ENCODE measurements at places on chromosomes 2 and 18. TPM values are rescaled to one million over a fixed set of nuclear protein-coding genes. Genes with fewer than 3 reads are reported as not detected.

Gene MXD1
- total RNA-seq = 17.4 TPM

Gene GPR155
- total RNA-seq = 1.4 TPM

Gene COLEC12
- not detected for total RNA-seq

Gene ANKRD29
- 7.8 TPM for total RNA-seq

Gene CDH2
- total RNA-seq = 1.5 TPM

Gene CNNM4
- total RNA-seq = 17.6 TPM

- no peak overlapping the region for H3K27ac ChIP-seq
- no peak overlapping the region for H3K4me3 ChIP-seq
- DNase-seq = no peak
- H3K4me1 ChIP-seq = no peaks in the 10 kb centered on the region
- no peaks in the 10 kb centered on the region for H3K36me3 ChIP-seq
Observed at GRCh38 chr2:70939839-70940580, 4.3 kb downstream of the ATP6V1B1 start.

GRCh38 chr2:101706121-101706818 lies 8.8 kb downstream of the MAP4K4 start:
- H3K27ac ChIP-seq = peak overlapping the region; percentile 12
- peak overlapping the region; percentile 0 for H3K4me3 ChIP-seq
- H3K4me1 ChIP-seq = peaks cover 73% of the 10 kb centered on the region
- peaks cover 38% of the 10 kb centered on the region for H3K36me3 ChIP-seq
- no peaks in the 10 kb centered on the region for H3K27me3 ChIP-seq

DNA sequence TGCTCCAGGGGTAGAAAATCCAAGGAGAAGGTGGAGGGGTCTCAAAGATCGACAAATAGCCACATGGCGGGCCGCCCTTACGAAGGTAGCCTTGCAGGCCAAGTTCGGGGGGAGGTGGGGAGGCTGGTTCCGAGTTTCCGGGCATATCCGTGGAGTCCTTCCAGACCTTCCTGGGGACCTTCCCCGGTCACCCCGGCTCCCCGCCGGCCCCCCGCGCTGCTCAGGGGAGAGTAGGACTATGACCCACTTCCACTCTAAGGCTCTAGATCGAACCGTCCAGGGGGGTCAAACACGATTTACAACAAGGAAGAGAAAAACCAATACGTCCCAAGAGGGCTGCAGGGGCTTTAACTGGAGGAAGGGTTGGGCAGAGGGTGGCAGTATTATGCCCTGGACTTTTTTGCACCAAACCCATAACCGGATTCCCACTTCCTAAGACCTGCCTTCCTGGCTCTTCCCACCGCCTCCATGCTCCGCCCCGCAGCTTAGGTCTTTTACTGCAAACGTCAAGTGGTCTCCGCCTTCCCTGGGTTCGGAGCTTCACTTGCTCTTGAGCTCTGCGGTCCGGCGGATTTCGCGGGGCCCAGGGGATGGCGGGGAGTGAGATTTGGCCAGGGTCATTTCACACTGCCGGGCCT lies 779 bp upstream of the LYPD6 start:
- peaks cover 27% of the 10 kb centered on the region for H3K36me3 ChIP-seq
- H3K27ac ChIP-seq = peak overlapping the region; percentile 85
- H3K27me3 ChIP-seq = peaks cover 25% of the 10 kb centered on the region

DNA sequence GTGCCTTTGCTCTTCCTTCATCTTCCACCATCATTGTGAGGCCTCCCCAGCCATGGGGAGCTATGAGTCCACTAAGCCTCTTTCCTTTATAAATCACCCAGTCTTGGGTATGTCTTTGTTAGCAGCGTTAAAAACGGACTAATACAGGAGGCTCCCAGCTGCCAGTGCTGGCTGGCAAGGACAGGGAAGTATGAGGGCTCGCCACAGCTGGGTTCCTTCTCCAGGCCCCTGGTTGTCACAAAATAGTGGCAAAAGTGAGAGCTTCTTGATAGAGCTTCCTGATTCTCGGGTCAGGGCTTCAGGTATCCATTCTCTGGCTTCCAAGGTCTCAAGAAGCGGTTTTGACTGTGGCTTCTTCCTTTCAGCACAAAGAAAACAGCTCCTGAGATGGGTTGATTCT lies 85.0 kb downstream of the ZNF516 start:
- H3K27ac ChIP-seq = no peak overlapping the region
- peaks cover 22% of the 10 kb centered on the region for H3K36me3 ChIP-seq

DNA sequence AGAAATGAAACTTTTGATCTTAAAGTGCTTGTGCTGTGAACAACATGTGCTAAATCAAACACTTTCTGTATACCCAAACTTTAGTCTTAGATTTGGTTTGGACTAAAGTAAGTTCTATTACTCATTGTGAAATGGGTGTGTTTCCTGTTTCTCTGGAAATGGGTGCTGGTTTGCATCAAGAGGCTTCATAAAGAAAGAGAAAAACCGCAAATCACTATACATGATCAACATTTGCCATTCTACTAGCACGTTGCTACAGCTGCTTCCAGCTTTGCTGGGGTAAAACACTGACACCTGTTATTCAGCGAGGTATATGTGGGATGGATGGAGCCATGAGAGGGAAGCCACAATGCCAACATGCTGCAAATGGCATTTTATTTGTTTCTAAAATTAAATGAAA lies 547.0 kb upstream of the ACVR2A start:
- H3K27me3 ChIP-seq = no peaks in the 10 kb centered on the region
- no peak overlapping the region for H3K27ac ChIP-seq
- no peak for DNase-seq
- H3K36me3 ChIP-seq = no peaks in the 10 kb centered on the region
- H3K4me3 ChIP-seq = no peak overlapping the region
- H3K4me1 ChIP-seq = peaks cover 15% of the 10 kb centered on the region

GRCh38 chr2:31413025-31413424 lies 1.5 kb downstream of the XDH start:
- peaks cover 10% of the 10 kb centered on the region for H3K36me3 ChIP-seq
- H3K4me1 ChIP-seq = peaks cover 31% of the 10 kb centered on the region
- no peak overlapping the region for H3K27ac ChIP-seq
- H3K4me3 ChIP-seq = peak overlapping the region; percentile 67

- H3K27me3 ChIP-seq = no peaks in the 10 kb centered on the region
- no peaks in the 10 kb centered on the region for H3K36me3 ChIP-seq
- H3K4me1 ChIP-seq = peaks cover 37% of the 10 kb centered on the region
- H3K27ac ChIP-seq = no peak overlapping the region
- no peak for DNase-seq
Observed at GRCh38 chr18:63867368-63868125, 20.0 kb upstream of the SERPINB2 start.

GRCh38 chr2:128500138-128500800 lies 181.6 kb upstream of the HS6ST1 start:
- H3K36me3 ChIP-seq = no peaks in the 10 kb centered on the region
- no peak overlapping the region for H3K4me3 ChIP-seq
- DNase-seq = no peak
- H3K27ac ChIP-seq = no peak overlapping the region

- H3K4me1 ChIP-seq = no peaks in the 10 kb centered on the region
- no peak overlapping the region for H3K27ac ChIP-seq
- H3K36me3 ChIP-seq = no peaks in the 10 kb centered on the region
- no peak for DNase-seq
- H3K27me3 ChIP-seq = no peaks in the 10 kb centered on the region
Observed at GRCh38 chr2:190213441-190214335, 105.9 kb downstream of the HIBCH start.

DNA sequence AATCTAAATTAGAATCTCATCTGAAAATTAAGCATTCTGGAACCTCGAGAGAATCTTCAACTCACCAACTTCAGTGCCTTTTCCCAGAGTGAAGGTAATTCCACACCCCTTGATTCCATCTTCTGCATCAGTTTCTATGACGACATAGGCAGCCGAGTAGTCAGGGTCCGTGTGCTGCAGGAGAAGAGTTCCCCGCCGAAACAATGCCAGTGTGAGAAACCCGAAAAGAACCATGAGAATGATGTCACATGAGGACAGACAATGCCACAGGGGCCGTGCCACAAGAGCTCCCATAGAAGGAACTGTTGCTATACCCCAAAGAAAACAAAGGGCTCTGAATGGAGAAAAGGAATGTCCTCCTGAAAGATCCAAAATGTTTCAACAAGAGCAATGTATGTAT lies 6.0 kb downstream of the ENOSF1 start:
- H3K4me3 ChIP-seq = no peak overlapping the region
- DNase-seq = no peak
- H3K36me3 ChIP-seq = peaks cover 41% of the 10 kb centered on the region

All from Calu3 (cell line).